ENCODE measurements at places on chromosomes 6 and 20.

GRCh38 chr6:156185113-156185512 lies 592.1 kb upstream of the ARID1B start:
- H3K27me3 ChIP-seq = no peaks in the 10 kb centered on the region
- no peaks in the 10 kb centered on the region for H3K36me3 ChIP-seq
- no peaks in the 10 kb centered on the region for H3K4me1 ChIP-seq

GRCh38 chr20:2984956-2985661 lies 58.3 kb upstream of the GNRH2 start:
- DNase-seq = no peak
- H3K4me1 ChIP-seq = peaks cover 37% of the 10 kb centered on the region
- H3K4me3 ChIP-seq = no peak overlapping the region
- no peaks in the 10 kb centered on the region for H3K27me3 ChIP-seq
- no peak overlapping the region for H3K27ac ChIP-seq

DNA sequence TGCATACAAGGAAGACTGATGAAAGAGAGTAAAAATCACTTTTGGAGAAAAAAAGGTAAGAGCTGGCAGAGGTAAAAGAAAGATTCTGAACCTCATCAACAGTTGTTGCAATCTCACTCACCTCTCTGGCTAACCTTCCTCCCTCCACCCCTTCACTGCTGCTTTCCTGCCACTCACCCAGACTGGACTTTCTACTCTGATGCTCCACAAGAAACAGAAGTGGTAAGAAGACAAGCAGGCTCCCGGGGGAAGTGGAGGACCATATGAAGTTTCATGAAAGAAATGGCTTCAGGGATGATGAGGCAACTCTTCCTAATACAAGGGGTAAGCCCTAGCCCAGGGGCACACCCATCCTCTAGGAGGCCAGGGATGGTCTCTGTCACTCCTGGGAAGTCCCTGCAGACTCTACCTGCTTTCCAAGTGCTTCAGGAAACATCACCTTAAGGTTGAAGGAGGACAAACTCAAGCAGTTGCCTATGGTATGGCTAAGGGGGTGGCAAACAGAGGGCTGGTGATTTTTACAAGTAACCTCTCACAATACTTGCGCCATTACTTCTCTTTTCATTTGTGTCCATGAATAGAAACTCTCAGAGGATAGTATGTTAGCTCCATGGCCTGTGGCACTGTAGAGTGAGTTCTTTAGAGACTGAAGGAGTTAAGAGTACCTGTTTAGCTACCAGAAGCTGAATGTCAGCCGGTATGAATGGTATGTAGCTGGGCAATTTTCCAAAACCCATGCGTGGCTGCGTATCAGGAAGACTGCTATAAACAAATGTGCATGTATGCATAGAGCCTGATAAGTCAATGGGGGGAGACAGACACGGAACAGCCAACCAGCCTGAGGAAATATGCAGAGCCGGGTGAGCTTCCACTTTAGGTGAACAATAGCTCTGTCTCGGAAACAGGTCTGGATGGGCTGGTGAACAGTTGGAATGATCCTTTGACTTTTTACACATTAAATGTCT lies 112.0 kb downstream of the BACH2 start:
- no peak overlapping the region for H3K27ac ChIP-seq
- no peak overlapping the region for H3K4me3 ChIP-seq
- no peaks in the 10 kb centered on the region for H3K36me3 ChIP-seq
- no peaks in the 10 kb centered on the region for H3K27me3 ChIP-seq
- DNase-seq = no peak
- peaks cover 28% of the 10 kb centered on the region for H3K4me1 ChIP-seq

GRCh38 chr20:37492096-37492625 lies 28.9 kb upstream of the NNAT start:
- no peaks in the 10 kb centered on the region for H3K4me1 ChIP-seq
- H3K27me3 ChIP-seq = no peaks in the 10 kb centered on the region
- no peak for DNase-seq
- no peak overlapping the region for H3K4me3 ChIP-seq
- no peak overlapping the region for H3K27ac ChIP-seq

GRCh38 chr6:75863784-75864183 lies 114.7 kb downstream of the MYO6 start:
- DNase-seq = no peak
- no peak overlapping the region for H3K27ac ChIP-seq
- no peak overlapping the region for H3K4me3 ChIP-seq
- no peaks in the 10 kb centered on the region for H3K36me3 ChIP-seq
- no peaks in the 10 kb centered on the region for H3K4me1 ChIP-seq
- no peaks in the 10 kb centered on the region for H3K27me3 ChIP-seq

- DNase-seq = no peak
- no peak overlapping the region for H3K27ac ChIP-seq
- H3K27me3 ChIP-seq = no peaks in the 10 kb centered on the region
- peaks cover 5% of the 10 kb centered on the region for H3K4me1 ChIP-seq
- H3K4me3 ChIP-seq = no peak overlapping the region
- no peaks in the 10 kb centered on the region for H3K36me3 ChIP-seq
Observed at GRCh38 chr6:46352541-46353268, 138.5 kb downstream of the RCAN2 start.

DNA sequence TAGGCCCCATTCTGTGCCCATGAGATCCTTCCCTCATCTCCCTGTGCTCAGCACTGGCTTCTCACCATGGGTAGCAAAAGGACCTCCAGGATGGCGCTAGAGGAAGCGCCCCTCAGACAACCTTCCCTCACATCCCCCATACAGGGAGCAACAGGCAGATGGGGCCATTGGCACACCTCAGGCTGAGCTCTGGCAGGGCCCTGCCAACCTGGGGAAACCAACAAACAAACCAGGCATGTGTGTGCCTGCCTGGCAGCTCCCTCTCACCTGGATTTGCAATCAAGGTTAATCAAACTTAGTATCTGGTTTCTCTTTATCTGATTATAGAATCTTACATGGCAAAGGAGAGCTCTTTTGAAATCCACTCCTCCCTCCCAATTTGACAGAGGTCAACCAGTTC lies 134.9 kb downstream of the SLC23A2 start:
- no peak overlapping the region for H3K27ac ChIP-seq
- H3K4me3 ChIP-seq = no peak overlapping the region
- DNase-seq = no peak
- H3K36me3 ChIP-seq = no peaks in the 10 kb centered on the region
- no peaks in the 10 kb centered on the region for H3K27me3 ChIP-seq
- H3K4me1 ChIP-seq = peaks cover 14% of the 10 kb centered on the region

GRCh38 chr6:116990679-116991078 lies 113.6 kb downstream of the RFX6 start:
- H3K4me3 ChIP-seq = no peak overlapping the region
- no peak overlapping the region for H3K27ac ChIP-seq
- no peaks in the 10 kb centered on the region for H3K36me3 ChIP-seq
- no peaks in the 10 kb centered on the region for H3K4me1 ChIP-seq
- no peaks in the 10 kb centered on the region for H3K27me3 ChIP-seq

DNA sequence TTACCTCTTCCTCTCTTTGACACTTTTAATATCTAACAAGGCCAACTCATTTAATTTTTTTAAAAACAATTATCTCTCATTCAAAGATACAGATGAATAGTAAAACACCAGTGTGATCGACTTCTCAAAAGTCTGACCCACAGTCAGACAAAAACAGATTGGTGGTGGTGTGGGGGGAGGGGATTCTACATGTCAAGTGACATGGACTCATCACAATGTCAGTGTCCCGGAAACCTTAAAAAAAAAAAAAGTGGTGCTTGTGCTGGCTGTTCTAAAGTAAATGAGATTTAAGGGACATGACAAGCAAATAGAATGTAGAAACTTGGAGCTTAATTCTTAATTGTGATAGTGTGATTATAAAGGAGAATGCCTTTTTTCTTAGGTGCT lies 16.3 kb upstream of the RFPL4B start:
- H3K4me1 ChIP-seq = peaks cover 16% of the 10 kb centered on the region
- H3K27ac ChIP-seq = no peak overlapping the region
- no peak for DNase-seq
